Activated CD4-positive, alpha-beta memory T cell treated with anti-CD3 and anti-CD28 coated beads for 36 hours (primary cell): ENCODE measurements at places on chromosomes 2 and 18. TPM values are rescaled to one million over a fixed set of nuclear protein-coding genes. Genes with fewer than 3 reads are reported as not detected.

NTSR2 gene
- not detected for total RNA-seq

MOGAT1 gene
- not detected for total RNA-seq

ERFE gene
- total RNA-seq: not detected

ADD2 gene
- 6.0 TPM for total RNA-seq

AKAIN1 gene
- total RNA-seq: not detected

CDCA7 gene
- 59.9 TPM for total RNA-seq

CCDC141 gene
- 1.3 TPM for total RNA-seq

GDF7 gene
- 0.02 TPM for total RNA-seq

DNAH6 gene
- total RNA-seq: 0.85 TPM

STPG4 gene
- not detected for total RNA-seq

GRCh38 chr2:235866373-235866772, 301.8 kb downstream of the GBX2 start:
- H3K27me3 ChIP-seq: peaks cover 26% of the 10 kb centered on the region
- H3K27ac ChIP-seq: no peak overlapping the region
- no peaks in the 10 kb centered on the region for H3K36me3 ChIP-seq
- no peak for DNase-seq

DNA sequence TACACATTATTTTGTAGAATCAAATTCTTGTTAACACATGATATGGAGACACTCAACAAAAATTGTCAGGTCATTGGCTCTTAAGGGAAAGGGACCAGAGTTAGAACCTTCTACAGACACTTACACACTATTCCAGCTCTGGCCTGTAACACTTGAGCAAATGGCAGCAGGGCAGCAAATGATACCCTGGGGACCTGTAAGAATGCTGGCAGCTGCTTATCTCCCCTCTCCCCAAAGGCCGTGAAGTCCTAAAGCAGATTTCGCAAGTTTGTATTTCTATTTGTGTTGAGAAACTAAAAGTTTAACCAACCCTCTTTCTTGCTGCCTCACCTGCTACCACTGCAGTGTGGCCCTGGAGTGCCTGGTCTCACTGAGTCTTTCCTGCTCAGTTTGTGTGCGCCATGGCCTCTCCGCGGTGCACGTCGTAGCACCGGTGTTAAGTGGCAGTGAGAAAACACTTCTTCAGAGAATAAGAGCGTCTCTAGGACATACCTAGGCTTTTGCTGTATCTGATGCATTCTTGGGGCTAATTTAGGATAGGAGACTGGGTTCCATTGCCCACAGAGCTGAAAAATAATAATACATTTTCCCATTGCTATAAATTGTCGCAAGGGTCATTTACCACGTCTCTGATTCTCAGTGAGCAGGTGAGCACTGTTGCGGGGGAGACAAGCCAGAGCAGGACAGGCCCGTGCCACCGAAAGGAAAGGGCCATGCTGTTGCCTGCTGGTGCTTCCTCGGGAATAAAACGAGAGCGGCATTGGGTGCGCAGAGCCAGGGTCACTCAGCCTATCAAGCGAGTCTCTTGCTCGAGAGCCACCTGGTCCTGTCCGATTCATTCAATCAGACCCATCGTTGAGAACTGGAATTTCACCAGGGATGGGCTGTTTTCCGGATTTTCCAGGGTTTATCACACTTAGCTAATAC, 204.9 kb downstream of the PTGR3 start:
- H3K27me3 ChIP-seq: no peaks in the 10 kb centered on the region
- no peaks in the 10 kb centered on the region for H3K4me1 ChIP-seq
- no peak overlapping the region for H3K4me3 ChIP-seq
- H3K36me3 ChIP-seq: peaks cover 5% of the 10 kb centered on the region

- no peak overlapping the region for H3K4me3 ChIP-seq
- DNase-seq: no peak
- peaks cover 2% of the 10 kb centered on the region for H3K36me3 ChIP-seq
- no peaks in the 10 kb centered on the region for H3K27me3 ChIP-seq
These were observed 103.2 kb downstream of the FAM161A start for GRCh38 chr2:61750624-61751023.

DNA sequence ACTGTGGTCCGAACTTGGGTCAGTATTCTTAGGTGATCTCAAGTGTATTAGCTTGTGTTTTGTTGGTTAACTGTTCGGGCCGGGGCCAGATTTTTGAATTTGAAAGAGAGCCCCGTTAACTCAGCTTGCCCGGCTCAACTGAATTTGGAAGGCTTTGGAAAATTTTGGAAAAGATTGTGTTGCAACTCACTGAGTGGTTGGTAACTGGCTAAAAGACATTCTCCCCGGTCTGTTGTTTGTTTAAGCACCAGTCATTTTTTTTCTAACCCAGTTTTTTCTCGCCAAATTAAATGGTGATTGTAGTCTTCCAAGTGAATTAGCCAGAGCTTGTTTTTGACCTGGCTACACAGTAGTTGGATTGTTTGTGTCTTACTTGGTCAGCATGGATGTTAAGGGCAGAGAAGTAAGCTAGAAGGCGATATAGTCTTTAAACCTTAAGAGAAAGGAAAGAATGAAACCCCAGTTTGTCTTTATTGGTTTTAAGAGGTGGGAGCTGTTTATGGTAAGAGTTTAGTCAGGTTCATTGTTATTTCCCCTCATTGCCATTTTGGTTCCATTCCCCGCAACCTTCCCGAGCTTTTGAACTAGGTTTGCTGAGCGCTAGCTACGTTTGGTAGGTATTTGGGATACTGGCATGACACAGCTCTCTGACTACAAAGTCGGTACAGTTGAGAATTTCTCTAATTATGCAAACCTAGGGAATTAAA, 2.4 kb downstream of the MAP4K4 start:
- DNase-seq: no peak
- no peak overlapping the region for H3K27ac ChIP-seq
- H3K4me3 ChIP-seq: no peak overlapping the region
- no peaks in the 10 kb centered on the region for H3K27me3 ChIP-seq

DNA sequence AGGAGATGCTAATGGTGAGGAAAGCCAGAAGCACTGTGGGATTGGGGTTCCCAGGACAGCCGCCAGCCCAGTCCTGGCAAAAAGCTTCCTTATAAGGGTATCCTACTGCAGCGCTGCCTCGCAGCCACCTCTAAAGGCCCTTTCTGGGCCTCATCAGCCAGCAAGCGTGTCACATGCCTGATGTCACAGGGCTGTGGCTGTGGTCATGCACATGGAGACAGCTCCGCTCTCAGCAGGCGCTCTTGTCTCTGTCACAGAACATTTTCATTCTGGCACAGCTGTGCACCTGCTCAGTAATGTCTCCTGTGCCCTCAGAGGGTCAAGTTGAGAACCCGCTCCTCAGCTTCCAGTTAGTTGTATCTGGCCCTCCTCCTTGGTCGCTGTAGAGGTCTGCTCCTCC, 17.7 kb upstream of the MAL start:
- no peaks in the 10 kb centered on the region for H3K36me3 ChIP-seq
- DNase-seq: no peak
- no peak overlapping the region for H3K4me3 ChIP-seq
- H3K27ac ChIP-seq: no peak overlapping the region

DNA sequence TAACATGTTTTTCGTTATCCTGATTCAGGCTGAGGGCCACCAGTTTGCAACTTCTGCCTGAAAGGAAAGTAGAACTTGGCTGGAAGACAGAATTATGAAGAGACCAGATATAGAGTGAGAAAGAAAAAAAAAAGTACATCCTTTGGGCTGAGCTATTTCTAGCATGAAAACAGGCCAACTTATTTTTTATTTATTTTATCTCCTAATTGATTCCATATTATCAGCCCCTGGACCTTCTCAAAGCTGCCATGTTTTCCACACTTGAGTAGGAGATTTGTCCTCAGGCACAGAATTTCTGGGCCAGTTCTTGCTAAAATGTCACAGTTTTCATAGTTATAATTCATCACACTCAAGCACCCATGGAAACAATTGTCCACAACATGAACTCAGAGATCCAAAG, 586.8 kb upstream of the CNTNAP5 start:
- H3K4me3 ChIP-seq: no peak overlapping the region
- no peaks in the 10 kb centered on the region for H3K27me3 ChIP-seq
- no peaks in the 10 kb centered on the region for H3K4me1 ChIP-seq
- H3K27ac ChIP-seq: no peak overlapping the region

GRCh38 chr2:212745359-212745758, 206.8 kb upstream of the ERBB4 start:
- H3K27me3 ChIP-seq: no peaks in the 10 kb centered on the region
- no peak for DNase-seq
- no peaks in the 10 kb centered on the region for H3K4me1 ChIP-seq
- H3K27ac ChIP-seq: no peak overlapping the region
- no peaks in the 10 kb centered on the region for H3K36me3 ChIP-seq

DNA sequence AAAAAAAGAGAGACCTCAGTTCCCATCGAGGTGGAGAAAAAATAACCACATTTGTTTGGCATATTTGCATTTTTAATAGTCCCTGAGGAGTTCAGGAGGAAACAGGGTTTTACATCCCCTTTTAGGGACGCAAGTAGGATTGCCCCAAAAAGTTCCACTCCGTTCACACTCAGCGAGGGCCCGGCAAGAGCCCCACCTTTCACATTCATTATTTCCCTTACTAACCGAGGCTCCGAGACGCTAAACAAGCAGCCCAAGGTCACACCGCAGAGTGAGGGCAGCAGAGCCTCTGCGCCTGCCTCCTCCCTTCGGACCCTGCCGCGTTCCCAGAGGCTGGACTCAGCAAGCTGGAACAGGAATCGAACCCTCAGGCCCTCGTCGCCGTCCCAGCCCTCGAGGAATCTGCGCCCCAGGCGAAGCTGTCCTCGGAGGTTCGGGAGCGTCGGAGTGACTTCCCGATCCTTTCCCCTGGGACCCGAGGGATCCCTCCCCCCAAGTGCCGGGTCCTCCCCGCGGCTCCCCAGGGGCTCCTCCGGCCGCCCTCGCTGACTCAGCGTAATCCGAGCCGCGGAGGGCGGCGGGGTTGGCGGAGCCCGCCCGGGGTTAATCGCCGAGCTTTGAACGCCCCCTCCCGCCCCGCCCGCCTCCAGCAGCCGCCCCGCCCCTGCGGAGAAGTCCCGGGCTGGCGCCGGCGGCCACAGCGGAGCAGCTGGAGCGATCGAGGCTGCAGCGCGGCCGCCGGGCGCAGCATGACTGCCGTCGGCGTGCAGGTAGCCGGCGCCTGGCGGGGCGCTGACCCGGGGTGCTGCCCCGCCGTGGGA, at the start of gene TMEM37:
TMEM37 (plus strand) TSS at position 700 of the 821 bp plus-strand sequence; CDS start at position 750, 50 bp downstream.
- peaks cover 5% of the 10 kb centered on the region for H3K4me1 ChIP-seq
- H3K27me3 ChIP-seq: peaks cover 59% of the 10 kb centered on the region
- H3K4me3 ChIP-seq: peak within 1 kb of the TSS; percentile 23
- no peaks in the 10 kb centered on the region for H3K36me3 ChIP-seq
- DNase-seq: no peak

DNA sequence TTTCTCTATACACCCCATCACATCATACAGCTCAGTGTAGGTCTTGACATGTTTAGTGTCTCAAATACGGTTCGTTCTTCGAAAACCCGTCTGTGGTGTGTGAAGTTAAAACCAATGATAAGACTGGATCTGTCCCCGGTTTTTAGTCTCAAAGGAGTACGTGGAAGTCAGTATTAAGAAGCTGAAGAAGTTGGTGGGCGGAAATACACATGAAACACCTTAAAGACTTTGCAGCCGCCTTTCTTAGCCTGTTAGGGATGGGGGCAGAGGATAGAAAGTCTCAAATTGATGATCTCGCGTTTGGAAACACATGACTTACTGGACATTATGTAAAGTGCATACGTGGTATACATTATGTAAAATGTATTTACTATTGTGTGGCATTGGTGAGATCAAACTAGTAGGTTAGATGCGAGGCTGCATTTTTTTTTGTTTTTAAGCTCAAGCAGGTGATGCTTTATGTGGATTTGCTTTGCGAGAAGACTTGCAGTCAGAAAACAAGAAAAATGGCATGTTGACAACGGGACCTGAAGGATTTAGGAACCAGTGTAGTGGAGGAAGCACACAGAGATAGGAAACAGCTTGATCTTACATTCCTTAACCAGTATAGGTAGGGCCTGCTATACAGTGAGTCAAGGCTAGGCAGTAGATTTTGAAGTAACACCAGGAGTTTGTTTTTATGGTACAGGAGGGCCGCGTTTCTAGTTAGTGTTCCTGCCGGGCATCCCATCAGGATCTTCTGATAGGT, 1.2 kb downstream of the CNOT11 start:
- peak overlapping the region; percentile 91 for H3K27ac ChIP-seq
- no peaks in the 10 kb centered on the region for H3K27me3 ChIP-seq
- DNase-seq: no peak
- peaks cover 45% of the 10 kb centered on the region for H3K4me1 ChIP-seq
- peaks cover 18% of the 10 kb centered on the region for H3K36me3 ChIP-seq

GRCh38 chr2:120915670-120916069, 180.0 kb downstream of the GLI2 start:
- no peak for DNase-seq
- H3K27me3 ChIP-seq: no peaks in the 10 kb centered on the region
- no peak overlapping the region for H3K4me3 ChIP-seq
- no peaks in the 10 kb centered on the region for H3K36me3 ChIP-seq
- H3K4me1 ChIP-seq: no peaks in the 10 kb centered on the region

DNA sequence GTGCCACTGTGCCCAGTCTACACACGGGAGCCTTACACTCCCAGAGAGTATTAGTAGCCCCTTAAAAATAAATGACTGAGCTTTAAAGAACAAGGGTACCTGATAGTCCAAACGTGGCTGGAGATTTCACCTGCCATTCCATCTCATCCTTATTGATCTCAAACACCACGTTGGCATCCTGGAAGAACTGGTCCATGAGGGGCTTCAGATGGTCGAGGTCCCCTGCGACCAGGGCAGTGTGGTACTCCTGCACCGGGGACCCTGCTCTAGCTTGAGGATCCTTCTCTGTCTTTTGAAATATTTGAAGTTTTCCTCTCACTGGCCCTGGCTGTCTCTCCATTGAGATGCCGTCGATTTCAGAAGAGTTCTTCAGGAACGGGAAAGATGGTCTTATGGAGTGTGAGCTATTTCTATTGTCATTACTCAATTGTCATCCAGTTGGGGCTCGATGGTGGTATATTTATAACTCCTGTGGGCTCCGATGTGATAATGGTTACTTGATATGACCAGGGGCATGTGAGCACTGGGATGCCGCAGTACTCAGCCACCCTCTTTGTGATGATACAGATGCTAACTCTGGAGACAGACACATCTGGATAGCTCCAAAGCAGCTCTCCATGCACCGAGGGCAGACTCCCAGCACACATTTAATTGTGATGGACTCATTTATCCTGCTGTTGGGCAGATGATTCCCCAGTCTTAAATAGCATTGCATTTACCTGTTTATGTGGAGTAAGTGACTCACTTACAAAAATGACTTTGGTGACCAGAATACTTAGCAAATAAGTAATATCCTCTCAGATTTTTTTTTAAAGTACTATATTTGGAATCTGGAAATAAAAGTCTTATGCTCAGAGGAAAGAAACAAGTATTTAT, 22.8 kb downstream of the ASB18 start:
- no peak for DNase-seq
- H3K27ac ChIP-seq: no peak overlapping the region
- H3K36me3 ChIP-seq: no peaks in the 10 kb centered on the region

- no peak overlapping the region for H3K4me3 ChIP-seq
- no peak overlapping the region for H3K27ac ChIP-seq
- H3K36me3 ChIP-seq: no peaks in the 10 kb centered on the region
- H3K27me3 ChIP-seq: no peaks in the 10 kb centered on the region
These were observed 55.7 kb upstream of the LYPD1 start for GRCh38 chr2:132725748-132726147.

GRCh38 chr18:12324991-12325725, 17.1 kb downstream of the TUBB6 start:
- peaks cover 5% of the 10 kb centered on the region for H3K4me1 ChIP-seq
- H3K36me3 ChIP-seq: peaks cover 46% of the 10 kb centered on the region
- H3K4me3 ChIP-seq: no peak overlapping the region

- peaks cover 4% of the 10 kb centered on the region for H3K27me3 ChIP-seq
- no peak for DNase-seq
- H3K27ac ChIP-seq: no peak overlapping the region
- no peak overlapping the region for H3K4me3 ChIP-seq
- H3K4me1 ChIP-seq: no peaks in the 10 kb centered on the region
- no peaks in the 10 kb centered on the region for H3K36me3 ChIP-seq
These were observed 18.9 kb upstream of the MAL start for GRCh38 chr2:95006588-95006987.
